Vein endothelial cell (primary cell): ENCODE measurements at places on chromosomes 2 and 18. TPM values are rescaled to one million over a fixed set of nuclear protein-coding genes. Genes with fewer than 3 reads are reported as not detected.

Gene SERPINB10
- total RNA-seq = not detected in 2 replicates

Gene YPEL5
- 69.8 and 78.4 TPM in 2 replicates for total RNA-seq

Gene ATP8B1
- total RNA-seq = 80.7 and 92.7 TPM in 2 replicates

Gene DLX1
- total RNA-seq = 0.29 TPM in 1 of 2 replicates, not detected in the other

Gene CD207
- total RNA-seq = not detected in 2 replicates

Gene DSG2
- 0.19 TPM in 1 of 2 replicates, not detected in the other for total RNA-seq

Gene LOXHD1
- total RNA-seq = not detected in 2 replicates

Gene RUFY4
- 0.29 TPM in 1 of 2 replicates, not detected in the other for total RNA-seq

Gene OTOF
- total RNA-seq = 1.4 and 2.3 TPM in 2 replicates

Gene BOK
- 59.5 and 127 TPM in 2 replicates for total RNA-seq

Gene CHRNG
- not detected in 2 replicates for total RNA-seq

Gene AGXT
- total RNA-seq = not detected in 2 replicates

Gene ELP2
- total RNA-seq = 69.1 and 78.1 TPM in 2 replicates
